ENCODE measurements at places on chromosomes 6 and 20.
A peak's percentile ranks its signal among the peaks of the same experiment; 100 is the strongest.

- no peak for DNase-seq
Measured at GRCh38 chr6:31652925-31653724, 664 bp upstream of the BAG6 start.

DNA sequence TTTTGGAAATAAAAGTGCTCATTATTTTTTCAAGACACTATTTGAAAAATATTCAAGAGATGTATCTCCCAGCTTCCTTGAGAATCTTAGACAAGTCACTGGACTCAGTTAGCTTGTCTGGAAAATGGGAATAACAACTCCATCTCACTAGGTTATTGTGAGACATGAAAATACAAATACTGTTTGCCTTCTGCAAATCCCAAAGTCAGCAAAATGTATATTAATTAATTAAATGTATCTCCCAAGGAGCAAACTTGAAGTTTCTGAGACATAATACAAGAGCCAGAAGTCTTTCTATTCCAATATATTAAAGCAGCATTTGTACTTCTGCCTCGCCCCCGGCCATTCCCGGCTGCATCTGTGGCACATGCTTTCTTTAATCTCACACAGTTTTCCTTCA is 54.6 kb upstream of the ID4 start:
- no peak for DNase-seq

DNA sequence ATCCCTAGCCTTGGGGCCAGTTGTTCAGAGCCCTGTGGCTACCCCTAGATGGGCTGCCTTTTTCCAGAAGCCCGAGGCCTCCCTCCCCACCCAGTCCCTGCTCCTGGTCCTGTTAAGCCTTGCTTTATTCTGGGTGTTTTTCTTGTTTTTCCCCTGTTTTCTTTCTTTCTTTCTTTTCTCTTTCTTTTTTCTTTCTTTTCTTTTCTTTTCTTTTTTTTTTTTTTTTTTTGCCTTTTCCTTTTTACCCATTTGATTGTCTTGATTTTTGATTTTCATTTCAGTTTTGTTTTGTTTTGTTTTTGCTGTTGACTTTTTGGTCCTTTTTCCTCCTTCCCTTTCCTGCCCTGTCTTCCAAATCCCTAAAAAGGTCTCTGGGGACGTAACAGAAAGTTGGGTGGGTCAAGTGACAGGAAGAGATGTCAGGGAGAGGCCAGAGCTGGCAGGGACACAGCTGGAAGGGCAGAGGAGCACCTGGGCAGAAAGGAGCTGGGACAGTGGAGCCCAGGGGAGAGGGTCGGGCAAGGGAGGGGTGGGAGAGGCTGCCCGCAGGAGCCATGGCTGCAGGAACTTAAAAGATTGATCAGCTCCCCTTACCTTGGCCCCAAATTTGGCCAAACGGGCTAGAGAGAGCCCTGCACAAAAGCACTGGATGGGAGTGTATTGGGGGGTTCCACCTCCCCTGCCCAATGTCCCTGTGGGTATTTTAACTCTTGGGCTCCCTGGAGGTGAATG is 27.6 kb downstream of the MYH7B start:
- no peak for DNase-seq

- DNase-seq = no peak
Measured at GRCh38 chr20:48583801-48584200, 244.0 kb downstream of the PREX1 start.

DNA sequence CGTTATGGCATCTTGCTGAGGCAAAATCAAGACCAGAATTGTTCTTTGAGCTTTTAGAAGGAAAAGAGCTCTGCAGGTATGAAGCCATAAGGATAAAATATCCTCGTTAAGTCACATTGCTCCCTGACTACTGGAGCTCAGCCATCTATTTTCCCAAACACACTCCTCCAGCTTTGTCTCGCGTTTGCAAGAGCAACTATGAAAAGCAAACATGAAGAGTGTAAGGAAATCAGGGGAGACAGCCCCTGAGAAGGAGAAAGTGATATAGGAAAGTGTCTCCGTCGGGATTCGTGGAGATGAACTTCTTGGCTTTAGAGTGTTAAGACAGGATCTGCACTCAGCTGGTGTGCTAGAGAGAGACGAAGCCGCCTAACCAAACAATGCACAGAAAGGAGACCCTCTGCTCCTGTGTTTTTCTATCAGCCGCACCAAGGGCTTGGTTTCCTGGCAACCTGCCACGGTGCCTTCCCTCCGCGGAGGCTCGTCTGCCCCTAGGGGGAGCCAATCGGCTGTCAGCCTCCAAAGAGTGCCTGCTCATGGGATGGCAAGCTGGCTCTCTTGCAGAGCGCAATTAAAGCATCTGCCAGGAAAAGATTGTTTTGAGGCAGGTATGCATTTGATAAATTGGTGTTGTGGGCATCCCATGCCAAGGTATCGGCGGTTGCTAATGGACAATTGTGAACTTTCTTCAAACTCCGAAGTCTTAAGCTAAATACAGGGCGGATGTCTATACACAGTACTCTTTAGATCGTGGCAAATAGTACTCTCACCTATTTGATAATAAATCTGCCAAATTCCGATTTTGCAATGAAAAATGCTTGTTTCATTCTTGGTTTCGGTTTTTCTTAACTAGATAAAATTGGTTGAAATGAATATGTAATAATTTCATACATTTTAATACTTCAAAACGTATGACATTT is 603.2 kb downstream of the RNF144B start:
- DNase-seq = peak; percentile 72
